ENCODE measurements at places on chromosomes 1 and 21. TPM values are rescaled to one million over a fixed set of nuclear protein-coding genes. Genes with fewer than 3 reads are reported as not detected.

DNA sequence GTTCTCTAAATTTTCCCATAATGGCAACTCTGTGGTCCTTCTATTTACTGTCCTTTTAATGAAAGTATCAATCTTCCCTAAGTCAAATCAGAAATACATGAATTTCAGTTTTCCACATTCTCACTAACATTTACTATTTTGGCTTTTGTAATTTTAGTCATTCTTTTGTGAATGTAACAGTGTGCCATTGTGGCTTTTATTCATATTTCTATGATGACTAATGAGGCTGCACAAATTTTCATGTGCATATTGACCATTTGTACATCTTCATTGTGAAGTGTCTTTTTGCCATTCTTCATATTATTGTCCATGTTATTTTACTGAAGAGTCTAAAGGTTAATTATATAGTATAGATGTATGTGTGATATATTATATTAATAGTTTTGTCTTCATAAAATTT is 431.0 kb upstream of the BRINP3 start:
- peak; percentile 61 for DNase-seq

DNA sequence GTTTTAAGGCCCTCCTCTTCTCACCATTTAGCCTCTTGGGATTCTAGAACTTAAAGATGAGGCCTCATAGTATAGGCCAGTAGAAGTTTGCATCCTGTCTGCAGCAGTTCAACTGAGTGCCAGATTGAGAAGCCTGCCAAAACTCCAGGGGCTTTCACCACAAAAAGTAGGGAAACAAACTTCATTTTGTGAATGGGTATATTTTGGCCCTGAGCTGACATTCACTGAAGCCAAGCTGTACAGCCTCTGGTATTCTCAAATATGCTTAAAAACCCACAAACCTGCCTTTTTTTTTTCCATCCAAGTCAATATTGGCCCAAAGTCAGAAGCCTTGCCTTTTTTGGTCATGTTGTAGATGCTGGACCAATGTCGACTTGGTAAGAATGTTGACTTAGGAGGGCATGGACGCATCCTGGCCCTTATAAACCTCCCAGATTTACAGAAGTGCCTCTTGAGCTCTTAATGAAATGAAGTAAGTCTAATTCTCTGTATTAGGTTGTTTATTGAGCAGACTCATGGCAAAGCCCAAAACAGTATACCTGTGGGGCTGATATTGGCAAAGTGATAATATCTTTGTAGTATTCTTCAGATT is 337.5 kb downstream of the CHRM3 start:
- no peak for DNase-seq

GRCh38 chr21:45283035-45283610 is 4.6 kb downstream of the POFUT2 start:
- DNase-seq: no peak

DNA sequence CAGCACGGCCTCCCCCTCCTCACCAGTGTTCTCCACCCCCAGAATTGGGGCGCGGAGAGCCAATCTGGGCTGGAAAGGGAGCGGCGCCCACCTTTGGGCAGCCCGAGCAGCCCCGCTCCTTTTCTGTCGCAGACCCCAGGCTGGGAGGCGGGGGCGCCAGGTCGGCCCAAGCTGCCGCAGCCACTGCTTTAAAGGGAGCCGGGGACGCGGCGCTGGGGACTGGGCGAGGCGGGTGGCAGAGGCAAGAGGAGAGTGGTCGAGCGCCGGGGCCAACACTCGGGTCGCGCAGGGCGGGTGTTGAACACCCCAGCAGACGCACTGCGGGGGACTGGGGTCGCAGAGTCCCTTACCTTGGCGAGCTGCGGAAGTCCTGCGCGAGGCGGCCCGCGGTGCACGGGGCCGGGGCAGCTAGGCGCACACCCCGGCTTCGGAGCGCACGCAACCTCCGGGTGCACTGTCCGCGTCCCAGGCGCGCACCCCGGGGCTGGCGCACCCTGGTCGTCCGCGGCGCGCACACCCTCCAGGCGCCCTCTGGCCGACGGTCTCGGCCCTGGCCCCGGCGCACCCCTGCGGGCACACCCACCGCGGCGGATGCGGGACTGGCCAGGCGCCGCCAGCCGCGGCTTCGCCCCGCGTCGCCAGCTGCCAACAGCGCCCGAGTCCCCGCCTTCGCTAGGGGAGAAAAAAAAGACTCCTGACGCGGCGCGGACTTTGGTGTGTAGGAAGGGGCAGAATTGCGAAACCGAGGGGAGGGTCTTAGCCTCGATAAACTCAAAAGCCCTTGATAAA is at the start of gene KANK4:
TSS of gene KANK4 (minus strand) at position 679 of the 789 bp plus-strand sequence. CDS start 37,870 bp downstream, outside the sequence.
- DNase-seq: no peak

DNA sequence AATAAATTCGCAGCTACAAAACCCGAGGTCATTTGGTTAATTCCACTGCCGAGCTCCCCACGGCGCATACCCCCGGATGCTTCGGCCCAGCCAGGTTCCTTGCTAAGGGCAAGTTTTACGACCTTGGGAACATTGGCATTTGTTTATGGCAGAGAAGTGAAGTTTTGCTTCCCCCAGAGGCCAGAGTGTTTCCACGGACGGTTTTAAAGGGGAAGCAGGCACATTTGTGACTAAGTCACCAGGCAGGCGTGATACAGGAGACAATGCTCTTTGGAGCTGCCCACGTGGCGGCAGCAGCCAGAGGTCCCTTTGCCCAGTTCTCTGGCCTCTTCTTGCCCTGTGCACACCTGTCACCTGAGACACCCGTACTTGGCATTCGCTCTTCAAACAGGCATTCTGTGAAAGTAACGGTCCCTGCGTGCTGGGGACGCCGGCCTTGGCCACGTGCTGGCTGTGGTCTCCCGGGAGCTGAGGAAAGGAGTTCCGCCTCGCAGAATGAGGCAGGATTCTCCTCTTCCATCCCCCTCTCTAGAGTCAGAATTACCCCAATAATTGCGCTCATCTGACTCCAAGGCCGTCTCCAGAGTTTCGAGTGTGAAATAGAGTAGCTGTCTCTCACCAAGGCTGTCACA is 138.3 kb downstream of the PRDM16 start:
- no peak for DNase-seq

GRCh38 chr21:42526379-42526727 is 12.7 kb downstream of the SLC37A1 start:
- no peak for DNase-seq

- DNase-seq: peak; percentile 49
Observed at GRCh38 chr1:215720126-215720525, 153.0 kb downstream of the KCTD3 start.

GRCh38 chr1:200448034-200448762 is 38.4 kb upstream of the ZNF281 start:
- no peak for DNase-seq

DNA sequence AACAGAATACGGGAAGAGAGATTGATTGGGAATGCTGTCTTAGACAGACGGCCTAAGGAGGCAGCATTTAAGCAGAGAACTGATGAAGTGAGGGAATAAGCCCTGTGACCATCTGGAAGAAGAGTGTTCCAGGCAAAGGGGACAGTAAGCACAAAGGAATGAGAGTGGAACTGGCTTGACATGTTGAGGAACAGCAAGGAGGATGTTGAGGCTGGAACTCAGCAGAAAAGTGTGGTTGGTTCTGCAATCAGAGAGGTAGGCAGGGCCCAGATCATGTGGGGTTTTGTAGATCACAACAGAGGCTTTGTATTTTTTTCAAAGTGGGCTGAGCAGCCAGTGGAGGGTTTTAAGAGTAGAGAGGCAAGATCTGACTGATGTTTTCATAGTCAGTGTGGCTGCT is 157.4 kb downstream of the DNM3 start:
- peak; percentile 38 for DNase-seq

DNA sequence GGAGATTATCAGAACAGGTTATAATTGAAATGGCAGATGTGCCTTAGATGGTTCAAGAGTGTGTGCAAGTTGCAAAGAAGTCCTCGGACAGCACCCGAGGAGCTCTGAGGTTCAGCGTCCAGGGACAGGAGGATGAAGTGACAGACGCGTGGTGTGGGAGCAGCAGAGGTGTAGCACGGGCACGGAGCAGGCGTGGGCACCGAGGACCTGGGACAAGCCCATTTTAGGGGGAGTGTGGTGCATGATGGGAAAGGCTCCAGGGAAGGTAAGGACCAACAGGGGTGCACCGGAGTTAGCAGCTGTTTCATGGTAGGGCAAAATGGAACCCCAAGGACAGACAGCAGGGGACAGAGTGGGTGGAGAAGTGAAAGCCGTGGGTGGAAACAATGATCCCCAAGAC is 56.3 kb upstream of the BACE2 start:
- DNase-seq: no peak

DNA sequence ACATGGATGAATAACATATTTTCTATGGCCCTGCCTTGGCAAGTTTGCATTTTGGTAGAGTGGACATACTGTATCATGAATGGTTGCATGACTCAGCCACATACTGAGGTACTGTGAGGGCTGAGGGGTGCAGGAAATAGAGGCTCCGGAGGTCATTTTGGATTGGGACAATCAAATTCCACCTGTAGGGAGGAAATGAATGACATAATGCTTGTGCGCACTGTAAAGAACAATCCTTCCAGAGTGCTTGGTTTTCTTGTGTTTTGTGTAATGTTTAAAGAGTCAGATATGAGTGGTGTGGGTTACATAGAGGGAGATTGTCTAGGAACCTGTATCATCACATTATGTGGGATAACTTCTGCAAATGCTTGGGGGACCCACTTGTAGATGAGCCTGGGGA is 329.9 kb upstream of the PROX1 start:
- no peak for DNase-seq

- DNase-seq: peak; percentile 86
Observed at GRCh38 chr1:16122916-16123315, 33.0 kb downstream of the EPHA2 start.

DNA sequence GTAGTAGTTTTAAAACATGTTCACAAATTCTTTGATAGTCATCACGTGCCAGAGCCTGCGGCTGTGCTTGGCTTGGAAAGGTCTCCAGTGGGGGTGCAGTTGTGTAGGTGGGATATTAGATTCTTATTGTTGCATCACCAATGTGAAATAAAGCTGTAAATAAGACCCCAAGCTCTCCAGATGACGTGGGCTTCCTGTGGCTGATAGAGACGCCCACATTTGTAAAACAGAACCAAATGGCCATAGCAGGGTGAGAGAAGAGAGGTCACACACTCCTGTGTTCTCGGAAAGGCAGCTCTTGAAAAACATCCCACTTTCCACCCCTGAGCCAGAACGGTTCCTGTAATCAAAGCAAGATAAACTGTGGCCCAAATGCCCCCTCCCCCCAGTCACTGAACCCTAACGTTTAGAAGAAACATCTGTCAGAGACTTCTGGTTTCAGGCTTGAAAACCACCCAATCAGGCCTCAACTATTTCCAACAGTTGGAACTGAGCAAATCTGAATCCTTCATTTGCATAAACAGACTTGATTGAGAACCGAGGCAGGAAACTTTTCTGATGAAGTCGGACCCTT is 6.6 kb upstream of the NTPCR start:
- no peak for DNase-seq

DNA sequence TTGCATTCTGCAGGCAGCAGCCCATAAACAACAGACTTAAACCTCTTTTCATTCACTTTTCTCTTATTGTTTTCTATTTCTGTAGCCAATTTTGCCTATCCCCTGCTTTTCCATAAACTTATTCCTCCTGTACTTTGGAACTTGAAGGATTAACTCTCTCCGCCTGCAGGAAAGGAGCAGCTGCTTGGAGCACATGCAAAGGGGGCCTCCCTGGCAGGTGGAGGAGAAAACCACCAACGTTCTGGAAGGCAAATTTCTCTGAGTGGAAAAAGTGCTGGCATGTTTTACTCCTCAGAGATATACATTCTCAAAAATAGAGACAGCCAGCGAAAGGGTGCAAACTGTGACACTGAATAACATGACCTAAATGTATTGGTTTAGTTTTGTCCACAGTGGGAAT is 33.6 kb downstream of the RGS21 start:
- DNase-seq: no peak

DNA sequence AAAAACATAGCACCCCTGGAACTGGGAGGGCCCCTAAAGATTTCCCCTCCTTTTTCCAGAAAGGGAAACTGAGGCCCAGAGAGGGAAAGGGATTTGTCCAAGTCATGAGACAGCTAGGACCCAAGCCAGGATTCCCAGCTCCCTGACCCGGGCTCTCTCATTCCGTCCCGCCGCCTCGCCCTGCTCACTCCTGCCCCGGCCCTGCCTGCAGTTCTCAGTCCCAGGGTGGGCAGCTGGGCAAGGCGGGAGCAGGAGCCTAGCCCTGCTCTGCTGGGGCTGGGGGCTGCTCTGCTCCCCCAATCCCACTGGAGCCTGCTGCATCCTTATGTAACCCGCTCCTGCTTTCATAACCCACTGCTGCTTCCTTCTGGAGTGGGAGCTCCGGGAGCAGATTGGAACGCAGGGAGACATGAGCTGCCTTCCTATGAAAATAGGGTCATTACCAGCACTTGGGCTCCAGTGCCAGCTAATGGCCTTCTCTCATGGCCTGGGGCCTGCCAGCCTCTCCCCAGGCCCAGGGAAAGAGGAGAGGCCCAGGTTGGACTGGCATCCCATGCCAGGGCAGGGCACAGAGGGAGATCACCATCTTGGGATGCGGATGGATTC is 84.5 kb downstream of the CAMK2N1 start:
- DNase-seq: no peak

DNA sequence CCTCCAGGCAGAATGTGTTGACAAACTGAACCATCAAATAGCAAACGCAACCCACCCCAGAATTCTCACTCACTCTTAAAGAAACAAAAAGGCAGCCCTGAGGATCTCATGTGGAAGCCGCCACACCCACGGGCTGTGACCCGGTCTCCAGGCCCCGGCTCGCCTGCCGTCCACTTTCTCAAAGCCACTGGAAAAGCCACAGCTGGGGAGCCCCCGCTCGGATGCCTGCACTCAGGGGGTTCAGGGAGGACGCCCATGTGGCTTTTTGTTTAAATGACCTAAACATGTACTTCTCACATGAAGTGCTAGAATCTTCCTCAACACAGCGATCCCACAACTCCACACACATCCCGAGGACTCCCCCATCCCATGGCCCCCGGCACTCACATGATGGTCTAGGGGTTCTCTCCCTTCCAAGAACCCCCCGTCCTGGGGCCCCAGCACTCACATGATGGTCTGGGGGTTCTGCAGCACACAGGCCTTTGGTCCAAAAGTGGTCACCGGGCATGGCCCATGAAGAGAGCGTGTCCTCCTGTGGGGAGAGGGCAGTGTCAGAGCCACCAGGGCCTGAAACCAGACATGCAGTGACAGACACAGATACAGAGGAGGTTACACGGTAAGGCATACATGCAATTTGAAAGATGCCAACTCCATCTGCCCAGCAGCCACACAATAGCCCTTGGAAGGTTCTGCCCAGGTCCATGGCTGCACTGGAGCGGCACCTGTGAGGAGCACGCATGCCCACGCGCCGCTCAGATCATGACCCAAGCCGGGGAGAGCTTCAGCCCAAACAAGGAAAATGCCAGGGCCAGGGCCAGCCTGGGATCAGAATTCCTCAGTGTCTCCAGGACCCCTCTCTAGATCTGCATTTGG is 16.5 kb downstream of the NADK start:
- DNase-seq: no peak

- DNase-seq: no peak
Observed at GRCh38 chr1:79663916-79664315, 657.4 kb upstream of the ADGRL4 start.

GRCh38 chr1:17913326-17914115 is 158.4 kb downstream of the ACTL8 start:
- no peak for DNase-seq

- no peak for DNase-seq
Observed at GRCh38 chr1:53628286-53628955, 110.5 kb downstream of the GLIS1 start.

The LCE3D gene
- total RNA-seq: not detected

The EPHA2 gene
- 24.0 TPM for total RNA-seq

The TRIM17 gene
- total RNA-seq: not detected

The ASTN1 gene
- total RNA-seq: under 0.01 TPM

The TAL1 gene
- total RNA-seq: not detected

The PRKAA2 gene
- 1.4 TPM for total RNA-seq

The LAD1 gene
- total RNA-seq: under 0.01 TPM

The NPHS2 gene
- not detected for total RNA-seq

The FOXE3 gene
- total RNA-seq: not detected

Data from IMR-90 (cell line).